ENCODE measurements at places on chromosomes 7 and 10.

DNA sequence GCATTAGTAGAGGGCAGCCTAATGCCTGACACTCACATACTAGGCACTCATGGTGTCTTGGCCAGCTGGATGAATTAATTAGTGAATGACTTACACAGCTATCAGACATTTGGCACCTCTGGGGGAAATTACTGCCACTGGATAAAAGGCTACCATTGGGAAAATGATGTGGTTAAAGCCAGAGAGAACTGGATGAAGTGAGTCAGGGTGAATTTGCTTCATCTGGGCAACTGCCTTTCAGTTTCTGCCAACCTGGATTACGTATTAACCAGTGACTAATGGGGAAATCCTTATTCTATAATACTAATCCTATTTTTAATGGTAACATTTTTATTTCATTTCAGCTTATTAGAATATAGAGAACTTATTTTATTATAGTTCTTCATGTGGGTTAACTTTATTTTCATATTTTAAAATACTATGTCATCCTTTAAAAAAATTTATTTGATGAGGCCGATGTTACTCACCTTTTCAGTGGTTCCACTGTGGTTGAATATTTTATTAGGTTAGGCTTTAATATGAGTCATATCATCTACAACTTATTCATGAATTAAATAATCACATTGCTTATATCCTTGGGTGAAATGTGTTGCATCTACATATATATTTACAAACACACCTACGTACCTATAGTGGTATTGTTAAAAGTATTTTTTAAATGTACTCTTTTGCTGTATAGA lies 85.6 kb upstream of the CAPZA2 start:
- DNase-seq, result peak; percentile 86

GRCh38 chr7:131293018-131293417 lies 34.7 kb upstream of the MKLN1 start:
- DNase-seq, result no peak

- peak; percentile 64 for DNase-seq
These were observed 1.1 kb downstream of the AHR start for GRCh38 chr7:17299483-17299991.

DNA sequence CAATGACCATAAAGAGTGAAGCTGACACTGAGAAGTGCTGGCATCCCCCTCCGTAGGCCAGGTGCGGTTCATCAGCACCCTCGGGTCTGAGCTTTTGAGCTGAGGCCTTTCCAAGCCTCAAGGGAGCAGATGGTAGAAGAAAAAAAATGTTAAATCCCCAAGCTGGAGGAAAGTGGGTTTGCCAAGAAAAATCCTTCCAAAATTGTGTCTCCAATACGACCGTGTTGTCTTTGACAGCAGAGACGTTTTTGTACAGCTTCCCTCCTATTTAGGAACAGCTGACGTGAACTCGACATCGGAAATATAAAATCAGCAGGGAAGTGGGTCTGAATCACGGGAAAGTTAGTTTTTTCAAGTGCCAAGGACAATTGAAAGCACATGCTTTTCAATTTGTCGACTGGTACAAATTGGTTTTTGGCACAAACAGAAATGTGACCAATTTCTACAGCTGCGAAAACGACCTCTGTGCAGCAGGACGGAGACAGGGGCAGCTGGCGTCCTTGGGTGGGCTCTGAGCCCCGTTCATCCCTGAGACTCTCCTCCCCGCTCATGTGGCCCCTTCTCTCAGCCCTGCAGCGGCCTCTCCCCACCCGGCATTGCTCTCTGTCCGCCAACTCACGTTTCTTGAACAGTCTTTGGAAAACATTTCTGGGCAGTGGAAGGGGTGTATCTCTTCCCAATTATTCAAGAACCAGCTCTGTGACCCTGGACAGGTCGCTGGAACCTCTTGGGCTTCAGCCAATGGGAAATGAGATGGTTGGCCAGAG lies 89.9 kb downstream of the PAXIP1 start:
- no peak for DNase-seq

DNA sequence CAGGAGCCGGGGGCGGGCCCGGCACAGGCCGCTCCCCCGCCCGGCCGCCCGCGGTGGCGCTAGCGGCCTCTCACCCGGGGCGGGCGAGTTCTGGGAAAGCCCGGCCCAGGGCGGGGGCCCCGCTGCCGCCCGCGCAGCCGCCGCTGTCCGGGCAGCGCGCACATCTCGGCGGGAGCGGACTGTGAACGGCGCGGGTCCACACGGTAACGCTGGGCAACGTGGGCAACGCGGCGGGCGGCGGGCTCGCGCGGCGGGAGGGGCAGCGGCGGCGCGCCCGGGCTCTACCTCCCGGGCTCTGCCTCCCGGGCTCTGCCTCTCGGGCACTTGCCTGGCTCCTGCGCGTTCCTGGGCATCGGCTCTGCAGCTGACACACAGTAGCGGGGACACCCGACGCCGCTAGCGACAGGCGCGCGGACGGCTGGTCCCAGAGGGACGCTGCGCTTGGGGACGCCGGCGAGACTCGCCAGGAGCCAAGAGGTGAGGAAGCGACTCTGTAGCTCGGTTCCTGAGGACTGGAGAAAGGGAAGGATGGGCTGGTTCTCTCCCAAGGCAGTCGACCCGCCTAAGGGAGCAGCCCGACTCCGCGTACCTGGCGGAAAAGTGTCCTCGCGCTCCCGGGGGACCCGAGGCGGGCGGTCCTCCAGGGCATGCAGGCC lies at the start of gene PLCE1:
Gene PLCE1, plus strand, starts transcription at position 150 of the 656 bp plus-strand sequence. CDS start 37,116 bp downstream, outside the sequence.
- peak; percentile 94 for DNase-seq

DNA sequence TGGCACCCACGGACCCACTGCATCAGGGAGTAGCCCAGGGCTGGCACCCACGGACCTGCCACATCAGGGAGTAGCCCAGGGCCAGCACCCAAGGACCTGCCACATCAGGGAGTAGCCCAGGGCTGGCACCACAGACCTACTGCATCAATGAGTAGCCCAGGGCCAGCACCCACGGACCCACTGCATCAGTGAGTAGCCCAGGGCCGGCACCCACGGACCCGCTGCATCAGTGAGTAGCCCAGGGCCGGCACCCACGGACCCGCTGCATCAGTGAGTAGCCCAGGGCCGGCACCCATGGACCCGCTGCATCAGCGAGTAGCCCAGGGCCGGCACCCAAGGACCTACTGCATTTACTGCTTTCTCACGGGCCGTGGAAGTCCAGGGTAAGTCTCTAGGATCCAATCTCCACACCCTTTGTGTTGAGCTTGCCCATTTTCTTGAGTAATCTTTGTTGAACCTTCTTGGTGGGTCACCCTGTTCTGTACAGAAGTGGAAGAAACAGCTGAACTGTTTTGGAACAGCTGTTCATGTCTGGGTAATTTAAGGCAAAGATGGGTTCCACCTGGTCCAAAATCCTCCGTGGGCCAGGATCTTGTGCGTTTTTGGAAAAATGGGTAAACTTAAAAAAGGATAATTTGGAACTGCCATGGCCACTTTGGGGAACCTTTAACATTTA lies 69.0 kb downstream of the VIPR2 start:
- DNase-seq, result no peak

DNA sequence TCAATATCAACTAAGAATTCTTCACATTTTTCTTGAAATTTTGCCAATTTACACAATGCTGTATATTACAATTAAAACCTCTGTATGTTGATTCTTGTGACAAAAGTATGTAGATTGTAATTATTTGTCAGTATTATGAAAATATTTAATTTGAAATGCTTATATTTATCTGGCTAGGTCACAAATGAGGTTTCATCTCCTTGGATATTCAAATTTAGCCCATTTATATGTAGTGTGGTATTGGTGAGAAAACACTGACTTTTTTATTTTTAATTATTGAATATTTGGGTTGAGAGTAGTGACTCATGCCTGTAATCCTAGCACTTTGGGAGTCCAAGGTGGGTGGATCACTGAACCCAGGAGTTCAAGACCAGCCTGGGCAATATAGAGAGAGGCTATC lies 2.9 kb upstream of the RARRES2 start:
- DNase-seq, result no peak

DNA sequence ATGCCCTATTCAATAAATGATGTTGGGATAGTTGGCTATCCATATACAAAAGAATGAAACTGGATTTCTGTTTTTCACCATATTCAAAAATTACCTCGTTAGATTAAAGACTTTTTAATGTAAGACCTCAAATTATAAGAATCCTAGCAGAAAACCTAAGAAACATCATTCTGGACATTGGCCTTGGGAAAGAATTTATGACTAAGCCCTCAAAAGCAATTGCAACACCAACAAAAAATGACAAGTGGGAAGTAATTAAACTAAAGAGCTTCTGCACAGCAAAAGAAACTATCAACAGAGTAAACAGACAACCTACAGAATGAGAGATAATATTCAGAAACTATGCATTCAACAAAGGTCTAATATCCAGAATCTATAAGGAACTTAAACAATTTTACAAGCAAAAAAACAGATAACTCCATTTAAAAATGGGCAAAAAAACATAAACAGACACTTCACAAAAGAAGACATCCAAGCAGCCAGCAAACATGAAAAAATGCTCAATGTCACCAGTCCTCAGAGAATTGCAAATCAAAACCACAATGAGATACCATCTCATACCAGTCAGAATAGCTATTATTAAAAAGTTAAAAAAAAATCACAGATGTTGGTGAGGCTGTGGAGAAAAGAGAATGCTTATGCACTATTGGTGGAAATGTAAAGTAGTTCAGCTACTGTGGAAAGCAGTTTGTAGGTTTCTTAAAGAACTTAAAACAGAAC lies 309.8 kb downstream of the AHR start:
- no peak for DNase-seq

DNA sequence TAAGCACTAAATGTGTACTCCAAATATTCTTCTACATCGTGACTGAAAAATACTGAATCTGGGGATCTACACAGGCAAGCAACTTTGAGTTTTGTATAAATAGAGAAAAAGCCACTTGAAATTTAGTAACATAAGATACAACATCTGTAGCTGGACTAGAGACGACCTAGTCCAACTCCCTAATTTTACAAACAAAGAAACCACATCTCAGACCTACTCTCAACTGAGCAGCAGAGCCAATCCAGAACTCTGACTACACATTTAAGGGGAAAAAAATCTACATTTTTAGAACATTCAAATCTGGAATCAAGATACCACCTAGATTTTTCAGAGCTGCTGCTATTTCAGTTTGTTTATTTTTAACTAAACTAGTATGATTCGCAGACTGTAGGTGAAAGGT lies 88.9 kb downstream of the CABCOCO1 start:
- DNase-seq, result no peak

- DNase-seq, result no peak
These were observed 32.2 kb downstream of the HACD1 start for GRCh38 chr10:17585016-17585415.

DNA sequence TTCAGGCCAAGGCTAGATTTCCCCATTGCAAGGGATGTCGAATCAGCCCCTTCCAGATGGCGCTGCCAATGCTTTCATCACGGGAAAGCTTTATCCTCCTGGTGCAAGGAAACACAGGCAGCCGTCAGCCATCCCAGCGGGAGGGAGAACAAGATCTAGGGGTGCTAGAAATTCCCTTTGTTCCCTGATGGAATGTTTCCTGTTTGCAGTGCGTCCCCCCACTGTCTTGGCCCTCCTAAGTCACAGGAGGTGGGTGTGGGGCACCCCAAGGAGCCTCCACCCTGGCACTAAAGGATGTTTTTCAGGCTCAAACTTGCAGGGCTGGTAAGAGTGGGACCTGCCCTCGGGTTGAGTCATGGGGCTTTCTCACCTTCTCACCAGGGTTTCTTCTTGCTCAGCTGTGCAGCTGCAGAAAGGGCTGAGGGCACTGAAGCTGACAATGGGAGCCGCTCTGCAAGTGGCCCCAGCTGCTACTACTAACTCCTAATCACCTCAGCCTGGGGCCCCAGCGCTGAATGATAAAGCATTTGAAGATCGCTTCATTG lies 103.6 kb downstream of the PRPF18 start:
- DNase-seq, result no peak

DNA sequence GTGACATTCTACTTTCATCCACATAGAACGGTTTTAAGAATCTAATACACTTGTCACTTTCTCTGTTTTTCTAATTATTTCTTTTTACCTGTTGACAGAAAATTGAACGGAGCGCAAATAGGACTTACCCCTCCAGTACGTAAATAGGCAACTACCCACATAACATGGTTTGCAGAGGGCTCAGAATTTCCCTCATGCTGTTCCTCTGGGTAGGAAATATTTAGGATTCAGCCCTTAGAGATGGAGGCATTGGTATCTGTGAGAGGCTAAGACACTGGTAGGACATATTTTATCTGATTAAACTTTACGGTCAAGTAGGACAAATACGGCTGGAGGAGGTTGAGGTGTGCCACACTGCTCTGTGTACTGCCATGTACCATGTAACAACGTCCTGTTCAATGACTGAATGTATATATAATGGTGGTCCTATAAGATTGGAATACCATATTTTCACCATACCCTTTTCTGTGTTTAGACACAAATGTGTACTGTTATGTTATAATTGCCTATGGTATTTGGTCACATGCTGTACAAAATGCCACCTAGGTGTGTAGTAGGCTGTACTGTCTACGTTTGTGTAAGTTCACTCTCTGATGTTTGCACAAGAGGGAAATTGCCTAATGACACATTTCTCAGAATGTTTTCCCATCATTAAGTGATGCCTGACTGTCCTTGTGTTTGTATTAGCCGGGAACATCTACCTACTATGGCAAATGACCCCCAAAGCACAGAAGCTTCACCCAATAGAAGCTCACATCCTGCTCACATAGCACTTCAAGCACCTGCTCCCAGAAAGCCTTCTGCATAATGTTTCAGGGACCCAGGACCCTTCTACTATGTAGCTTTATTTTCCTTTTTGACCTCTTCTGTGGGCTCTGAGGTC lies 429.4 kb upstream of the AKR1E2 start:
- peak; percentile 11 for DNase-seq

DNA sequence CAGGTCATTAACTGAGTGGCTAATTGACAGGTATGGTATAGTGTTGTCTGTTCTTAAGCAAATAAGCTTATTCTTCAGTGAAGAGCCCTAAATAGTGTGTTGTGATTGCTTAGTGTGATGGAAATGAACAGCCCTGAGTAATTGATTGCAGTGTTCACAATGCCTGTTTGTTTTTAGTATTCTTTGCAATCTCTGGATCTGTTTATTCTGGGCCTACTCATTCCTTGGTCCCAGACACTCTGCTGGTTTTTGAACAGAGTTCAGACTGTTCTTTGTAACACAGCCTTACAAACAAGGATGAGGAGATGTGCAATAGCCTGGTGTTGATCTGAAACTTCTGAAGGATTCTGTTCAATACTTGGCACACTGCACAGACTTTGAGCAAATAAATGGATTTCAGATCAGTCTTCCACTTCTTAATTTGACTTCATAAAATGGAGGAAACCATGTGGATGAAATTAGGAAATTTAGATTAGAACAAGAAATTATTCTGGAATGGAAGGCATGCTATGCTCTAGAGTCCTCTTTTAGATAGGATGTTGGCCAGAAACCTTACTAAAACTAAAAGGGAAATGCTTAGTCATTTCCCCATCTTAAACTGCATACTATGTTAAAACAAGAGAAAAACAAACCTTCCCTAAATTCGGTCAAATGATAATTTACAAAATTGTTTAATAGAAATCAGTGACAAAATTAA lies 444.2 kb upstream of the SEMA3D start:
- peak; percentile 74 for DNase-seq

DNA sequence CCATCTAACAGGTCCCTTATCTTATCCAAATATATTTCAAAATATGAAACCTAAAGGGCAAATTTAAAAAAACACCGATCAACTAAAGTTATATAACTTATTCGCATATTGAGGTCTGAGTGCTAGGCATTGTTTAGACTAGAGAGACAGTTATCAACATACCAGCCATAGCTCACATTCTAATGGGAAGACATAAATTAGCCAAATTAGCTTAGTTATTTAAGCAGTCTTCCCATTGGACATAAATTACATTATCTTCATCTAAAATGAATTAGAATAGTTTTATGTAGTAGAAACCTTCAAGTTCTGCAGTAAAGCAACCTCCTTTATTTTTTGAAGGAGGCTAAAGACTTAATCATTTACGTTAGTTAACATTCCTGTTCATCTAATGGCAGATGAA lies 17.4 kb downstream of the KIF5B start:
- no peak for DNase-seq
